ENCODE measurements at places on chromosomes 13 and 19.
A peak's percentile ranks its signal among the peaks of the same experiment; 100 is the strongest.

- no peak for DNase-seq
Observed at GRCh38 chr13:111476197-111476596, 155.8 kb downstream of the TEX29 start.

GRCh38 chr19:42317535-42317934 lies 4.4 kb downstream of the TMEM145 start:
- DNase-seq = no peak

GRCh38 chr19:12992729-12993128 lies 2.5 kb upstream of the NFIX start:
- no peak for DNase-seq

GRCh38 chr19:6065685-6066374 lies 44.5 kb downstream of the RFX2 start:
- peak; percentile 74 for DNase-seq

GRCh38 chr19:48568345-48568886 lies 16.4 kb downstream of the SULT2B1 start:
- no peak for DNase-seq

GRCh38 chr13:67519356-67519755 lies 289.2 kb upstream of the PCDH9 start:
- no peak for DNase-seq

DNA sequence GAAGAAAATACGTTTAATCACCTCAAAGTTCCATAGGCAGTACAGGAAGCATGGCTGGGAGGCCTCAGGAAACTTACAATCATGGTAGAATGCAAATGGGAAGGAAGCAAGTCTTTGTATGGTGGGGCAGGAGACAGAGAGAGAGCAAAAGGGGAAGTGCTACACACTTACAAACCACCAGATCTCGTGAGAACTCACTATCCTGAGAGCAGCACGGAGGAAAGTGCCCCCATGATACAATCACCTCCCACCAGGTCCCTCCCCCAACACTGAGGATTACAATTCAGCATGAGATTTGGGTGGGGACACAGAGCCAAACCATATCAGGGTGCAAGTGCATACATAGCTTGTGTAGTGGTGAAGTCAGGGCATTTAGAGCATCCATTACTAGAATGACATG lies 92.3 kb upstream of the ANKRD10 start:
- no peak for DNase-seq

GRCh38 chr19:1575323-1576241 lies 7.5 kb upstream of the MEX3D start:
- no peak for DNase-seq

DNA sequence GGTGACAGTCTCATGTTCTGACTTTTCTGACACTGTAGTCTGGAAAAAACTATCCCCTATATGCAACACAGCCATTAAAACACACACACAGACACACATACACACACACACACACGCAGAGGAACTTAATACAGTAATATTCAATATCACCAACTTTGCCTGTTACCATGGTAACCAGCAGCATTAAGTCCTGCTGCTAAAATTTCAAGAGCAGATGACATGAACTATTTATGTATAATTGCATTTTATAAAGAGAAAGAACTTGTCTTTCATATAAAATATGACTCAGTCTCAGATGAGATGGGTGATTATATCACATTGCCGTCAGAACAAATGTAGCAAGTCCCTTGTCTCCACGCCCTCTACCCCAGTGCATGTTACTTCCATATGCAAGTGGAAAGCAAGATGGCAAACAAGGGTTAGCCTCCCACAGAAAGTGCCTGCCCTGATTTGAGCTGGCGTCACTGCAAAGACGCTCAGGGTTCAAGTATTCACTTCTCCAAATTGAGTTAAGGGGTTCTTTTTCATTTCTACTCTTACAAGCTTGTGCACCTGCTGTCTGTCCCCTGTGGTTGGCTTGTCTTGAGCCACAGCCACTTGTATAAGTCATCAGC lies 576.8 kb downstream of the UQCRFS1 start:
- no peak for DNase-seq

GRCh38 chr13:38606699-38607535 lies 80.0 kb upstream of the FREM2 start:
- no peak for DNase-seq

GRCh38 chr19:53002479-53002878 lies 11.2 kb upstream of the ERVV-1 start:
- DNase-seq = no peak

- DNase-seq = peak; percentile 87
Observed at GRCh38 chr19:49497047-49497788, 984 bp downstream of the RPS11 start.

- no peak for DNase-seq
Observed at GRCh38 chr13:50268500-50268899, 253.3 kb downstream of the KCNRG start.

- no peak for DNase-seq
Observed at GRCh38 chr13:53631511-53631910, 602.9 kb downstream of the OLFM4 start.

DNA sequence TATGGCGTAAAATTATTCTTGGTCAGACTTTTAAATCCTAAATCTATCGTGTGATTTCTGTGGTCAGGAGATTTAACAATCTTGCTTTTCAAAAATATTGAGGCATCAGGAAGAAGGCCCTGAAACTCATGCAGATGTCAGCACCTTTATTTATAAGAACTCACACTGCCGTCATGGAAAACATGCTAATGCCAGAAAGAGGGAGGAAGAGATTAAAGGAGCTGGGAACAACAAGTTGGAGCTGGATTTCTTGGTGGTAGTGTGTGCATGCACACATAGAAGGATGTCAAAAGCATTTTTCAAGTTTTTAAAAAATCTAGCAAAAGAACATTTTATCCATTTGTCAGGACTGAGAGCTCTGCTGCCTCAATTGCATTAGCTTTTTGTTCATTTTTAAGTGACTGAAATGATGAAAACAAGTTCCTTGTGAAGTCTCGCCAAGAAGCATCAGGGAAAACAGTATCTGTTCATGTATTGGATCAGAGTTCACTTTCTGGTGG lies 342.5 kb downstream of the SPRY2 start:
- no peak for DNase-seq

- DNase-seq = no peak
Observed at GRCh38 chr13:77810430-77810829, 108.2 kb downstream of the EDNRB start.

DNA sequence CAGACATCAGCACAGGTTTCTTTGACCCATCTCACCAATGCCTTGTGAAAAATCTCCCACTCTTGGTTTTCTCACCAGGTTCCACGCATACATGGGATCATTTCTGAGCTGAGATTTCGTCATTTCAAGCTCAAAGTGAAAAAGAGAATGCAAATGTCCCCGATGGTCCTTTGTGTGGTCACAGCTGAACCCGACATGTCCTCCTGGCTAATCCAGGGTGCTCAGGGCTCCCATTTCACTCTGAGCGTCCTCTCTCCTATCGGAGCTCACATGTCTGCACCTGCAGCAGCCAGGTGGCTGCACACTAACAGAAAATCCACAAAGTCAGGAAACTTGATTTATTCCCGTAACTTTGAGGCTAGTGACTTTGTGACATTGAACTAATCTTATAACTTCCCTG lies 9.3 kb upstream of the CEACAM3 start:
- DNase-seq = no peak

DNA sequence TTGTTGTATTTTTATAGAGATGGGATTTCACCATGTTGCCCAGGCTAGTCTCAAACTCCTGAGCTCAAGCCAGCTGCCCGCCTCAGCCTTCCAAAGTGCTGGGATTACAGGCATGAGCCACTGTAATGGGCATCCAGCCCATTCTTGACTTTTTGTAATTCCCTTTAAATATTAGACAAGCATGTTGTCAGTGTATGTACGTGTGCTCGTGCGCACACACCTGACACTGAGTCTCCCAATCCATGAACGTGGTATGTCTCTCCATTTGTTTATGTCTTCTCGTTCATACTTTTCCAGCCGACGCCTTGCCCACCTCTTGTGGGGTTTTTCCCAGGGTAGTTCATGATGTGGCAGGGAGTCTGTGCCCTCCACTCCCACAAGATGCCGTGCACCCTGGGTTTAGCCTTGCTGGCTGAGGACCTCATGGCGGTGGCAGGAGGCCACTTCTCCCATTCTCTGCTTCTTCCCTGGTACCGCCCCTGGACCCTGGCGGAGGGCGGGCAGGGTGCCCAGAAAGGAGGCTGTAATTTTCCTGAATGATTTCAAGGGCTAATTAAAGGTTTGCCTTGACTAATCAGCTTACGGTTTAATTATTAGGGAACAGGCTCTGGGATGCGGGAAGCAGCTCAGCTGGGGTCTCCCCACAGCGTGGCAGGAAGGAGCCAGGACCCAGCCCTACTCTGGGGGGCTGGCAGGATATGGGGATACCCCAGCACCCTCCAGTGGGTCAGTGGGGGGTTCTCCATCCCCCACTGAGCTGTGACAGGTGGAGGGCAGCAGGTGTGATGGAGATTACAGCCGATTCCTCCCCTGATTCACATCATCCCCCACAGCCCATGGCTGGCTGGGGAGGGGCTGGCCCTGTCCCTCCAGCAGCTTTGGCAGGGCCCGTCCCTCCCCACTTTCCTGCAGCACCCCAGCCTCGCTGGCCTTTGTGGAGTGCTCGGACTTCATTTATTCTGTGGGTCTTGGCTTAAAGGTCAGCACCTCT lies 12.9 kb downstream of the PAK4 start:
- no peak for DNase-seq

DNA sequence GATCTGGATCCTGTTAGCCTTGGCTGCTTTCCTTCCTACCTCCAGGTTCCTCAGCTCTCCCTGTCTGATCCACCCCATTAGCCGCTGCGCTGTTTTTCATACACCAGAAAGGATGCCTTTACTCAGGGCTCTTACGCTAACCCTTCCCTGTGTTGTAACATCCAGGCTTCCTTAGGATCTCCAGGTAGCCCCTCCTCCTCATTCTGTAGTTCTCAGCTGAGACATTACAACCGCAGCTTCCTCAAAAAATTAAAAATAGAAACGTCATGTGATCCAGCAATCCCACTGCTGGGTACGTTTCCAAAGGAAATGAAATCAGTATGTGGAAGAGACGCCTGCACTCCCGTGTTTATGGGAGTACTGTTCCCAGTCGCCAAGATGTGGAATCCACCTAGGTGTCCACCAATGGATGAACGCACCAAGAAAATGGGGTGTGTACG lies 18.4 kb upstream of the MYADM start:
- no peak for DNase-seq

GRCh38 chr19:1053176-1054101 lies 13.5 kb upstream of the ARHGAP45 start:
- DNase-seq = no peak

GRCh38 chr13:28318496-28318895 lies 176.4 kb downstream of the FLT1 start:
- DNase-seq = no peak

DNA sequence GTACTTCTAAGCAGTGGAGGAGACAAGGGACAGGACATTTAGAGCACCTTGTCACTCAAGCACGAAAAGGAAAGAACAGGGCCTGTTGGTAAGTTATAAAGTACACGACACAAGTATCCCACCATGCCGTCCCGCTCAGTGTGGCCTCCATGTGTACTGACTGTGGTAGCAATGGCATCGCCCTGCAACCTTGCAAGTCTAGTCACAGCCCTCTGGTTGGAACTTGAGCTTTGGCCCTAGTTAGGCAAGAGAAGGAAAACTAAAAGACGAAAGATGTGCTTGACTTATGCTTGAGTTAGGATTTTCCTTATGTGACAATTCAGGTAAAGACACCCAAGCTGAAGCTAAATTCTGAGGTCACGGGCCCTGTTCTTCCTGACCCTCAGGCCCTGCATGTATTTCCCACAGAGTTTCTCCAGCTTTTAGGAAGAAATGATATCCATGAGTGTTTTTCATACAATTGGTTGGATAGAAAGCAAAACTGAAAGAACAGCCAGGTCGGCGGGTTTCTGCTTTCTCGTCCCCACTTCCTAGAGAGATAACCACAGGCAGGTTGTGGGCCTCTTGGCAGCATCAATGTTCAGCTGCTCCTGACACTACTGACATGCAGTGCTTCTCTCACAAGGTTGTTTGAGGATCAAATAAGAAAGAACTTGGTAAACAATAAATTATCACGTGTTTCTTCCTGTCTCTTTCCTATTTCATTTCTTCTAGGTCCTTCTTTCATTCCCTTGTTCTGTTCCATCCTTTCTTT lies 216.2 kb downstream of the IRS2 start:
- peak; percentile 39 for DNase-seq

GRCh38 chr13:44437356-44438233 lies 64.0 kb downstream of the SERP2 start:
- peak; percentile 69 for DNase-seq

- no peak for DNase-seq
Observed at GRCh38 chr13:31227870-31228269, 28.1 kb downstream of the B3GLCT start.

GRCh38 chr13:93289053-93289452 lies 62.4 kb downstream of the GPC6 start:
- DNase-seq = no peak
